ENCODE measurements at places on chromosomes 5 and 9. TPM values are rescaled to one million over a fixed set of nuclear protein-coding genes. Genes with fewer than 3 reads are reported as not detected.

DNA sequence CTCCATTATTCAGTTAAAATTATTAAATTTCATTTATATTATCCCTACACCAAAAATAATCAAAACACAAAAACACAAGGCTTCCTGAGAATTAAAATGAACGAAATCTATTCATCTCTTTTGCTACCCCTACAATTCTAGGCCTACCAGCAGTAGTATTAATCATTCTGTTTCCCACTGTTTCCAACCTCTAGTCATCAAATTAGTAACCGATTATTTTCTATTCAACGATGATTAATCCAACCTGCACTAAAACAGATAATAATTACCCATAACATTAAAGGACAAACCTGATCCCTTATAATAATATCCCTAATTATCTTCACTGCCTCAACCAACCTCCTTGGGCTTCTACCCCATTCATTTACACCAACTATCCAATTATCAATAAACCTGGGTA lies 86.0 kb downstream of the INSL6 start:
- no peak for DNase-seq

DNA sequence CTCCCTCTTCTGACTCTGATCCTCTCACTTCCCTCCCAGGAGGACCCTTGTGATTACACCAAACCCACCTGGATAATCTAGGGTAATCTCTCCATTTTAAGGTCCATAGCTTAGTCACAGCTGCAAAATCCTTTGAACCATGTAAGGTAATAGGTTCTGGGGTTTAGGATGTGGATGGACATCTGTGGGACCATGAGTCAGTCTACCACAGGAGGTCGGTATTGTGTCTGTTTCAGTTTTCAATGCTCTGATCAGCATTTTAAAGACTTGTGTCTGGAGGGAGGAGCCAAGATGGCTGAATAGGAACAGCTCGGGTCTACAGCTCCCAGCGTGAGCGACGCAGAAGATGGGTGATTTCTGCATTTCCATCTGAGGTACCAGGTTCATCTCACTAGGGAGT lies 112.6 kb downstream of the CAVIN4 start:
- no peak for DNase-seq

GRCh38 chr5:170937914-170938313 lies 76.1 kb downstream of the RANBP17 start:
- DNase-seq, result no peak

DNA sequence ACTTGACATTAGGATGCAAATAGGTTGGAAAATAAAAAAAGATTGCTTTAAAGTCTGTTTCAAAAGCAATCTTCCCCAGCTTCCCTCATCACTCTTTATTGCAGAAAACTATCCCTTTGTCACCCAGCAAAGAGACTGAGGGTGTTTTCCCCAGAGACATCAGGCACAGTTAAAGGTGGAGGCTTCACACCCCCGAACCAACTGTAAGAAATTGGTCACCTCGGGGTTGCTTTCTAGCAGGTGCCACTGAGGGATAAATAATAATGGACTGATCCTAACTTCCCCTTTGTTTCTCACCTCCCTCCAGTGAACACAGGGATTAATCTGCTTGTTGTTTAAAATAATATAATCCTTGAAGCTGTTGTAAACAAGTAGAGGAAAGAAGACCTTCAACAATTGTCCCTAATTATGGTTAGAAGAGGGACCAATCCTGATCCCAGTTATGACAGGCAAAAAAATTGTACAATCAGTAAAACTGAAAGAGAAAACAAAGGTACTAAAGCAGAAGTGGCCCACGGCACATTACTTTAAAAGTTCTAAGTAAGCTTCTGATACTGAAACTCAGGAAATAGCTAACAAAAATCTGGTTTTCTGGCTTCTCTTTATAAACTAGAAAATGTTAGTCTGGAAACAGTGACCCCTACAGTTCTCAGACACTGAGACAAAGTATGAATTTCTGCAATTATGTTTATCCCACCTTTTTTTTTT lies 6.6 kb upstream of the PCSK1 start:
- no peak for DNase-seq

DNA sequence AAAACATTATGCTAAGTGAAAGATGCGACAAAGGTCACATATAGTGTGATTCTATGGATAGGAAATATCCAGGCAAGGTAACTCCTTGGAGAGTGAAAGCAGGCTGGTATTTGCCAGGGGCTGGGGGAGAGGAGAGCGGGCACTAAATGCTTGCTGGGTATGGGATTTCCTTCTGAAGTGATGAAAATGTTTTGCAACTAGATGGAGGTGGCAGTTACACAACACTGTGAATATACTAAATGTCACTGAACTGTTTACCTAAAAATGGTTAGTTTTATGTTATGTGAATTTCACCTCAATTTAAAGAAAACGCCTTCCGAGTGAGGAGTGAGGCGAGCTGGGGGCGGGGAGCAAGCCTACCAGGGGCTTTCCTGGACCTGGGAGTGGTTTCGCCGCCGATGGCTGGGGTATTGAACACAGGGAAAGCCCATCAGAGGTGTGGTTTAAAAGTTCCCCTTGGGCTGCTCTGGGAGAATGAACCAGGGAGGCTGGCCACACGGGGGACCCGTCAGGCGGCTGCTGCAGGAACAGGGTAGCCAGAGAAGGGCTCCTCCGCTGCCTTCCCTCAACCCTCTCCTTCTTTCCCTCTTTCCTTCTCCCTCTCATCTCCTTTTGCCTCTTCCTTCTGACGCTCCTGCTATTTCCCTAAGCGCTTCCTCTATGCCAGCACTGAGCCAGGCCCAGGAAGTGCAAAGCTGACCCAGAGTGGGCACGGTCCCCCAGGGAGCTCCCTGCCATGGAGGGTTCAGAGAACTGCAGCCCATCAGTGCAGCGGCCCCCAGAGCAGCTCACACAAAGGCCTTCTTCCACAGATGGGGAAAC lies 4.9 kb downstream of the AKNA start:
- no peak for DNase-seq

Gene ELOVL7
- not detected for total RNA-seq

- DNase-seq, result no peak
Observed at GRCh38 chr5:8961956-8962355, 583.9 kb downstream of the SEMA5A start.

DNA sequence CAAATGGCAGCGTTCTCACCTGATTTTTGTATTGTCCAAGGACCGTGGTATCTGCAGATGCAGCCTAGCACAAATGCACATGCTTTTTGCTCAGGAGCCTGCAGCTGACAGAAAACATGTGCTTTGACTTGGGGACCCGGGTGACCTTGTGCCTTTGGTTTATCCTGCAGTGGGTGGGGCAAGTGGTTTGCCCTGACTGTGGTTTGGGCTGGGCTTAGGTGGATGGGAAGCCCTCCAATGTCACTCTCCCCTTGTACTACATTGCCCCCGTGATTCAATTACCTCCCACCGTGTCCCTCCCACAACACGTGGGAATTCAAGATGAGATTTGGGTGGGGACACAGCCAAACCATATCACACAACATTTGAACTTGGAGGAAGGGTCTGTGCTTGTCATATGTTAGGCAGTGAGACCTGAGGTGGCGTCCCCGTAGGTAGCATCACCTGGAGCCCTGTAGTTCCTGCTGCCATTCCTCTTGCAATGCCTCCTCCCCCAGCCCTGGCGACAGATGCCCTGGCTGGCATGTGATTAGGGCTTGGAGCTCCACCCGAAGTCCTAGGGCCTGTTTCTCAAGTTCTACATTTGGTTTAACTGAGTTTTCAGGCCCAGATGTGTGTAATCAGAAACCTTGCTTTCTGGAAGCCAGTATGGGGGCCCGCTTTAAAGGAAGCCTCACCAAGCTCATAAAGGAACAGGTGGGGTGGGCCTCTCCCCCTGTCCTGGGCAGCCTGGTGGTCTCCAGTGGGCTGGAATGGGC lies 2.1 kb downstream of the ANKRD33B start:
- DNase-seq, result no peak

Gene MZB1
- total RNA-seq, result not detected

Gene PCAT7
- total RNA-seq, result not detected

Gene CNTNAP3B
- total RNA-seq, result 202 TPM

- DNase-seq, result no peak
Observed at GRCh38 chr5:9523090-9523823, 22.6 kb downstream of the SEMA5A start.

GRCh38 chr5:23893561-23893960 lies 386.2 kb downstream of the PRDM9 start:
- DNase-seq, result no peak

GRCh38 chr9:70510157-70510770 lies 95.8 kb upstream of the KLF9 start:
- DNase-seq, result no peak

DNA sequence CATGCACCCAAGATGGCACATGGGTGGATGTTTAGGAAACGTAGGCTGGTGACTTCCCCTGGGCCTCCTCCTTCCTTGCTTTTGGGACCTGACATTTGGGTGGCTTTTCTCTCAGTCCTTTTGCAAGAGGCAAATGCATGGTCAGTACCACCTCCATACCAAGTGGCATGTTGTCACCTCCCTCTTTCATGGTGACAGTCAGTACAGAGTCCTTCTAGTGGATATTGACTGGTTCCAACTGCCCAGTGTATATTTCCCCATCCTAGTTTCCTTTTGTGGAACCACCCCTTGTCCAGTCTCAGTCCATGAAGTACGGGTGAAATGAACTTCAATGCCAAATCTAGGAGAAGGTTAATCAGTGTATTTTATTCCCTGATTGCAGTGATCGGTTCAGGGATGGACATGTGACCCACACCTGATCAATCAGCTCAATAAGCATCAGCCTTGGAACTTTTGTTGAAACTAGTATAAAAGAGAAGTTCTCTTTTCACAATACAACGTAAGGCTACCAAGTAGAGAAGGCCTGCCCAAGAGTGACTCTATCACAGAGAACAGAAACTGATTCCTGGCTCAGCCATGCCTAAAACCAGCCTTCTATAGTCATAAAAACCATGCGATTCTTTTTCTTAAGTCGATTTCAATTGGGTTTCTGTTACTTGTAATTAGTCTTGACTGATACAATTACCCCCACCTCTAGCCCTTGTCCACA lies 143.4 kb upstream of the KLF9 start:
- no peak for DNase-seq

Gene ADAMTS2
- not detected for total RNA-seq

Gene CDHR2
- not detected for total RNA-seq

- no peak for DNase-seq
Observed at GRCh38 chr9:33153001-33153400, 14.1 kb downstream of the B4GALT1 start.

Gene FOXD4L4
- total RNA-seq, result 0.25 TPM

Gene DMRTA1
- 0.35 TPM for total RNA-seq

DNA sequence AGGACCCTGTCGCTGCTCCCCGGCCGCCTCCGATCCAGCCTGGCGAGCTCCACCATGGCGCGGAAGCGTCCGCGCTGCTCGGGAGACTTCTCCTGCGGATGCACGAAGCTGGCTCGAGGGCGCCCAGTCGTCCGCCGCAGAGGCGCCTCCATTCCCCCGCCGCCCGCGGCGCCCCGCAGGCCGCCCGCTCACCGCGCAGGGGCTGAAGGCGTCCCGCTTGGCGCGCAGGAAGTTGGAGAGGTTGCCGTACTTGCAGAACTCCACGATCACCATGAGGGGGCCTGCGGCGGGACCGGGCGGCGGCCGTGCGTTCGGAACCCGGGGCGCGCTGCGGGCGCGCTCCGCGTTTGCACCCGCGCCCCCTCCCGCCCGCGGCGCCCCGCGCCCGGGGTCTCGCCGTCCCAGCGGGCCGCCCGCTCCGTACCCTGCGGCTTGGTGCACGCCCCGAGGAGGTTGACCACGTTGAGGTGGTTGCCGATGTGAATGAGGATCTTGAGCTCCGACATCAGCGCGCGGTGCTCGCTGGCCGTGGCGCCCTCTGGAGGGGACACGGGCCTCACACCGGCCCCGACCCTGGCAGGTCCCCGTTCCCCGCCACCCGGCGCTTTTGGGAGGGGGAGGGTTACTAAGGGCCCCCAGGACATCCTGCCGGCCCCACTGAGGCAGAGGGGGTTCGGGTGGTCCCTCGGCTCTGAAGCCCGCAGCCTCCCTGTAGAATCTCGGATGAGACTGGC lies 27.7 kb upstream of the SCGB3A1 start:
- no peak for DNase-seq

Gene TAF1L
- total RNA-seq, result 0.04 TPM

DNA sequence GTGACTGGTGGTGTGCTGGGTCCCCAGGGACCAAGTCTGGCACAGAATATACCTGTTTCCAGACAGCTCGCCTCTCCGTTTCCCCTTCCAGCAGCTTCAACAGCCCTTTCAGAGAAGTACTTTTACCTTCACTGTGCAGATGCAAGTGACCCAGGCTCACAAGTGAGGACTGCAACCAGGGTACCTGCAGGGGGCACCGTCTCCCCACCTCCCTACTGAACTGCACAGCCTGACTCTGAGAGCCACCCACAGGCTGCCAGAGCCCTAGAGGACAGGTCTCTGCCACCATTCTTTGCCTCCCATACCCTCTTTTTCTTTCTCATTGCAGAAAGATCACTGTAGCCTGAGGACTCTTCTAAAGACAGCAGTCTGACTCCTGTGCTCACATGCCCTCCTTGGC lies 15.4 kb downstream of the IL9 start:
- no peak for DNase-seq

DNA sequence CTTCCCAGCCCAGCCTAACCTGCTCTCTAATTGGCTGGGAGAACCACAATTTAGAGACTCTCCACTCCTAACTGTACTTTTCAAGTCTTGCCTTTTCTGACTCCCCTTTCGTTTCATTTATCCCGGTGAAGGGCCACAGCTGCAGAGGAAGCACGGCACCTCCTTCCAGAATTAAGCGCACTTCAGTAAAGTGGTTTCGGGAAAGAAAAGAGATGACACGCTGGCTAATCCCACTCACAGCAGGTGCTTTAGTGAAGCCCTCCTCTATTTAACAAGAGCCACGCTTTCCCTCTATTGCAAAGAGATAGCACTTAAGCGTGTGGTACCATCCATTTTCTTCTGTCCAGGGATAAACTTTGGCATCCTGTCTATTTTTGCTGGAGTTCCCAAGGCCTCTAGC lies 4.8 kb downstream of the DNAH5 start:
- no peak for DNase-seq

GRCh38 chr5:44536650-44537260 lies 147.5 kb upstream of the FGF10 start:
- DNase-seq, result no peak

DNA sequence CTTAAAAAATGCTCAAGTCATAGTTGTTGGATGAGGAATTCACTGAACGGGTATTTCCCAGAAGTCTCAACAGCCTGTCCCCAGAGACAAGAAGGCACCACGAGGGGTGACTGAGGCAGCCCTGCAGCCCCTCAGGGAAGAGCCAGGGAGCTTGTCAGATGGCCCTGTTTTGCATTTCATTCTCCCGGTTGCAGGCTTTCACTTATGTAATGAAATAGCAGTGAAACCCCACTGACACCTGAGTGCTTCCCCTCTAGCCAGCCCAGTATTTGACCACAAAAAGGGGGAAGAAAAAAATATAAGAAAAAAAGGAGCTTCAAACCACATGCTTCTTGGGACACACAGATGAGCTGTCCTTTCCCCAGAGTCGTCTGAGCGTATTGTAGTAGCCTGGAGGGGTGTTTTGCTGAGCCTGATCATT lies 75.3 kb upstream of the IL12B start:
- no peak for DNase-seq

Gene JADE2
- total RNA-seq, result 23.7 TPM

GRCh38 chr5:154044581-154044980 lies 5.8 kb downstream of the MFAP3 start:
- DNase-seq, result no peak

DNA sequence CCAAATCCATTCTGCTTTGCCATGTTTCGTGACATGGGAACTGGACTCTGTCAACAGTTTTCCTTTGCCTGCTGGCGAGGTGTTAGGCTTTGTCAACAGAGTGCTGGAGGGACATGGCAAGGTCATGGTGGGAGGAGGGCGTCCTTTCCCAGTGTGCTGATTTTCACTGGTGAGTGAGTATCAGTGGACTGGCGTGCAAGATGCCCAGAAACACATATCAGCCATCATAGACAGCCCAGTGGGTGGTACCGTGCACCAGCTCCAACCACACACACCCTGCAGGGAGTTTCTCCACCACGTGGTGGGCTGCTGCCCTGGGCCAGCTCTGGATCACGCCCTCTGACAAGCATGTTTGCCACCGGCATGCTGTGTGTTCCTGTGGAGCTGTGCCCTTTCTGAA lies 50.0 kb upstream of the ABL1 start:
- no peak for DNase-seq
